HuH-7 (cell line): ENCODE measurements at places on chromosomes 11 and 22.

- no peak for DNase-seq
Measured at GRCh38 chr11:116257883-116258282, 514.9 kb downstream of the BUD13 start.

DNA sequence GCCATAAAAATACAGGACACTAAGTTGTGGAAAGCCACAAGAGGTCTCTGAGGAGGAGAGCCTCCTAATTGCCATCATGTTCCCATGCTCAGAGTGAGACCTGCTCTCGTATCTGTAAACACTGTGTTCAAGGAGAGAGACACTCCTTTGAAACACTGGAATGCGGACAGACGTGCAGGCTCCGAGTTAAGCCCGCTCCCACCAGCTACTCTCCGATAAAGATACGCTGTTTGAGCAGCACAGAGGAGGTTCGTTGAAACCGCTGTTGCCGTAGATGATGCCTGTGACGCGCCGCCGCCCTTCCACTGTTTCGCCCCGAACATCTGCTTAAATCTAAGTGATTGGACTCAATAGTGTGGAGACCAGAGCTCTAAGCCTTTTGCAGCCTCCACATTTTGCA, 25.1 kb downstream of the NUP50 start:
- DNase-seq = no peak

- DNase-seq = peak; percentile 59
Measured at GRCh38 chr11:65454696-65455456, 32.3 kb downstream of the NEAT1 start.

DNA sequence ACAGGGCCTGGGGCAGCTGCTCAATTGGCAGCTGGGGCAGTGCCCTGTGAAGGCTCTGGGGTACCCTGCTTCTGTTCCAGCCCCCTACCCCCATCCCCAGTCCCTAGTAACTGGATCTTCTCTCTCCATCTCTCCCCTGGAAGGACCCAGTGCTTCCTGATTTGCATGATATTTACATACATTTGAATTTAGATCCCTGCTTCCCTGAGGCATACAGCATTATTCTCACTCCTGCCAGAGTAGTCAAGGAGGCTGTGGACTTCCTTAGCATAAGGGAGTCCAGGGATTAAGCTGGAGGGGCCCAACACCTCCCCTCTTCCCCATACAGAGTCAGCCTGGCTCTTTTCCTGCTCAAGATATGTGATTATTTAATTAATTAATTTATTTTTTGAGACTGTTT, 24.7 kb downstream of the TEF start:
- no peak for DNase-seq

DNA sequence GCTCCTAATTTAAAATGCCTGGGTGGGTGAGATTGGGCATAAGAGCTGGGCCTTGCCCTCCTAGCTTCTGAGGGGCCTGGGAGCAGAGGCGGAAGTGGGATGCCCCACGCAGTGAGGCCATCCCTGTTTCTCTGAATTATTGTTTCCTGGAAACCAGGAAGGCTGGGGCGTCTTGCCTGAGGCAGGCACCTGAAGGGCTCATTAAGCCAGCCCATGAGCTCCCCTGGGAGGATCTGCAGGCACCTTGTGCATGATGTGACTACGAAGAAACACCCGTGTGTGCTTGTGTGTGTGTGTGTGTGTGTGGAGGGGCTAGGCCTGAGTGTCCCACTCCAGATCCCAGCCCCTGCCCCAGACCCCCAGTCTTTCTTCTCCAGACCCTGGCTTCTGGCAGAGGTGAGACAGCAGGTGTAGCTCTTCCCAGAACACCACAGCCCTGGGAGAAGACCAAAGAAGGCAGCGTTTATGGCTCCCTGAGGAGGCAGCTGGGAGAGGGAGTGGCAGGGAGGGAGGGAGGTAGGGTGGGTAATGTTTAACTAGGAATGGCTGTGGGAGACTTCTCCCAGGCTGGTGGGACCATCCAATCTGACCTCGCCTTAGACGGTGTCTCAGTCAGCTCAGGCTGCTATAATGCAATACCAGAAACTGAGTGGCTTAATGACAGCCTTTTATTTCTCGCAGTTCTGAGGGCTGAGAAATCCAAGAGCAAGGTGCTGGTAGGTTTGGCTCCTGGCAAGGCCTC, 2.1 kb upstream of the BATF2 start:
- peak; percentile 69 for DNase-seq

DNA sequence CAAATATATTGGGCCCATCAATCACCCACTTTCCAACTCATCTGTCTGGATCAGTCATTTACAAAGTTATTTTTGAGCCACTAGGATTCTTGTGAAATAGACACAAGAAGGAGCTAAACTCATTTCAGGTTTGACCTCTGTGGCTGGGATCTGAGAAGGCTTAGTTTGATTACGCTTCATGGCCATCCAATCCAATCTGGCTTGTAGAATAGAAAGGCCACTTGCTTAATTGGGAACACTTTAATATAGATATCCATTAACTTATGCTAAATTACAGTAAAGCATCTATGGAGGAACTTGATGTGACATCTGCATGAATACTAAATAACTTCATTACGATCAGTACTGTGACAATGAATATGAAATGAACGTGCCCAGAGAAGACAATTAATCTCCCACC, 284.2 kb downstream of the ST3GAL4 start:
- no peak for DNase-seq

GRCh38 chr11:123742031-123742723, 717 bp upstream of the ZNF202 start:
- peak; percentile 6 for DNase-seq

DNA sequence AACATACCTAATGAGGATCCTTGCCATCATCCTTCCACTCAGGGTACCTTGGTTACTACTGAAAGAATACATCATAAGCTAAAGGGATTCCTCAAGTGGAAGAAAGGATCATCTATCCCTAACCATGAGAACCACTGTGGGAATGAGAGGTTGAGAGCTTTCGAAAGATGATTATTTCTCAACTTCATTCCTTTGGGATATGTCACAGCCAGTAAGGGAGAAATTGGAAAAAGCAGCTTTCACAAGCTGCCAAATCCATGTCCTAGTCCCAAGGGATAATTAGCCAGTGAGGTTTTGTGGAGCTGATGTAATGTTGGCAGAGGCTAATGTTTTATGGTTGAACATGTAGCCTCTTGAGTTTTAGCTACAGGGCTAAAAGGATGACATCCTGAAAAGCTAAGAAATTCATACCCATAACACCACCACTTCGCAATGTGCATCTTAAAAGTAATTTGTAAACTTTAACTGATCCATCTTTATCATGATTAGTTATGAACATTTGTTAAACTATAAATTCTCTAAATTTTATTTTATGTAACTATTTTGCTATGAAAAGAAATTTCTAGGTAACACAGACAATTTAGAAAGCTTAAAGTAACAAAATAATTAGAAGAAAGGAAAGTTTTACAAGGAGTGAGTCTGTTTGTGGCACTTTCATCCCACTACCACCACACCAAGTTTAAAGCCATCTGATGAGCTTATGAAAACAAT, 123.9 kb downstream of the MRTFA start:
- DNase-seq = peak; percentile 26

DNA sequence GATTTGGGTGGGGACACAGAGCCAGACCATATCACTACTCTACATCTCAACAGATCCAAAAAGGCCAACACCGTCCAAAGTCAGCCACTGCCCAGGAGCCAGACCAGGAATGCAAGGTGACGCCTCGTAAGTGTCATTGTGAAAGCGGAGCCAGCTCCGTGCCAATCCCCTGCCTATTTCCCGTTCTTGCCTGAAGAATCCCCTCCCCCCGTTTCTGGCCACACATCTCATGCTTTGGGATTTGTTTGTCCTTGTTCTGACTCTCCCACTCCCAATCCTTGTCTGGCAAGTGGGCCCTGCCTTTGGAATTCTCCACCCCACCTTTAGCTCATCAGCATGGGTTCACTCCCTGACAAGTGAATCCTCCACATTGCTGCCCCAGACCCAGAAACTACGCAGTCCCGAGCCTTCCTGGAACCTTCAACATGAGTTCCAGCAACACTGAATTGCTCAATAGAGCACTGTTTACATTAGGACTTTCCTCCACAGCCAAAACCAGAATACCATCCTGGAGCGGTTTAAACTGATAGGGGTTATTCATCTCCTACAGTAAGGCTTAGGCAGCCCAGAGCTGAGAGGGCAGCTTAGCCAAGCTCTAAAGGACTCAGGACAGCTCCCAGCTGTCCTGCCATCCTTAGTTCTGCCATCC, 6.0 kb upstream of the SLC35C1 start:
- DNase-seq = peak; percentile 36

- DNase-seq = no peak
Measured at GRCh38 chr11:1391165-1392075, 1.7 kb downstream of the BRSK2 start.

GRCh38 chr11:109984634-109985289, 108.4 kb upstream of the ZC3H12C start:
- DNase-seq = no peak

DNA sequence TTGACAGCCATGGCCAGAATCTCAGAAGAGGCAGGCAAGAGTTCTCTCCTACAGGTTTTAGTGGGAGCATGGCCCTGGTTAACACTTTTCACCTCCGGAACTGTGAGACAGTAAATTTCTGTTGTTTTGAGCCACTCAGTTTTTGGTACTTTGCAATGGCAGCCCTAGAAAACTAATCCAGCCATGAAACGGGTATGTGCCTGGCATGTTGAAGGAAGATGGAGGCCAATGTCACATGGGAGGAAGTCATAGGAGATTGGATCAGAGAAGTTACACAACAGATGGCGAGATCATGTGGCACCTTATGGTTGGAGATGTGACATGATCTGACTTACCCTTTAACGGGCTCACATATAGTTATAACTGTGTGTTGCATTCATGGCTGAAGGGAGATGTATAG, 63.2 kb upstream of the EED start:
- no peak for DNase-seq

DNA sequence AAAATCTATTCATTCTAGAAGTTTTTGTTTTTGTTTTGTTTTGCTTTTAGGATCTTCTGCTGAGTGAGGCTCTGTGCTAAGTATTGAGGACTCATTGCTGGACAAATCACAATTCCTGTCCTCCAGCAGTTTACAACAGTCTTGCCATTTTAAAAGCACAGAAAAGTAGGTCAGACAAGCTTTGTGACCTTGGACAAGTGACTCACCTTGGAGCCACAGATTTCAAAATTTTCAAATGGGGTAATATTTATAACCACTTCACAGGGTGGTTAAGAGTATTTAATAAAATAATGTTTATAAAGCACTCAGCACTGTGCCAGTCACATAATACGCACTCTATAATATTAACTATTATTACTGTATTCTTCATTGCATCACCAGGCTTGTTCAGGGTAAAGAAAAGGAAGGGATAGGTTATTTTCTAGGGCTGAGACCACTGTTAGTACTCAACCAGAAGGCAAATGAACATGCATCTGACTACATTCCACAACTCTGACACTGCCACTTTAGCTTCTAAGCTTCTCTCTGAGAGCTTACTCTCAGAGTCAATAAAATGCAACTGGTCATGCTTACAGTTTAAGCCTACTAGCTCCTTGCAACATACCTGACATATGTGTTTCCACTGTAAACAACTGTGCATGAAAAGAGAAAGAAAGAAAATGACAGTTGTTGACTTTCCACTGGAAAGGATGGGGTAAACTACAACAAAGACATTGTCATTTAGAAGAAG, 63.2 kb upstream of the FIBIN start:
- no peak for DNase-seq

GRCh38 chr11:118098996-118099837, 12.5 kb upstream of the SMIM35 start:
- no peak for DNase-seq

DNA sequence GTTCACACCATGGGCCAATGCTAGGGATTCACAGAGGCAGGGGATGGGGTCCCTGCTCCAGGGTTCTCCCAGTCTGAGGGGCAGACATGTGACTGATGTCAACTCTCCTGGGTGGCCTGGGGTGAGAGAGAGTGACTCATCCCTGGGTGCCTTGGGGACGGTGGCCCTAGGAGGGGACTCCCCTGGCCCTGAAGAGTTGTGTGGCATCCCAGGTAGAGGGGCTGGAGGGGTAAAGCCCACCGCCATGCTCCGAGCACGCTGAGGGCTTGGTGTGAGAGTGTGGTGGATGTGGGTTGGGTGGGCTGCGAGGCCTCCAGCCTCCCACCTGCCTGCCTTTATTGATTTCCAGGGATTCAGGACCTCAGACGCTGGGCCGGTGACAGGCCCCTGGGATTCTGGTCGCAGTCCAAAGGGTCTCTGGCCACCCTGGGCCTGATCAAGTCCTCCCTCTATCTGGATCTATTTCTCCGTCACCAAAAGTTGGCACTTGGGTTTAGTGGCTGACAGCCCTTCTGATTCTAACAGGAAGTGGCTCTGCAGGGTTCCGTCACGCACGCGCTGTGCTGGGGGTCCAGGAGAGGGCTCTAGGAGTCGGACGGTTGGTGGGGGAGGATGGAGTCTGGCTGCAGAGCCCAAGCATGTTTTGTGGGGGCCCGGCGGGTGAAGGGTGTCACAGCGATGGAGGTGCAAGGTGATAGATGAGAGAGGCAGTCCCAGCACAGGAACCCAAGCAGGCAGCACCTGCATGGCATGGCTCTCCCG, 27.3 kb upstream of the WNT7B start:
- DNase-seq = no peak

GRCh38 chr11:17611049-17611448, 64.0 kb downstream of the OTOG start:
- DNase-seq = no peak

DNA sequence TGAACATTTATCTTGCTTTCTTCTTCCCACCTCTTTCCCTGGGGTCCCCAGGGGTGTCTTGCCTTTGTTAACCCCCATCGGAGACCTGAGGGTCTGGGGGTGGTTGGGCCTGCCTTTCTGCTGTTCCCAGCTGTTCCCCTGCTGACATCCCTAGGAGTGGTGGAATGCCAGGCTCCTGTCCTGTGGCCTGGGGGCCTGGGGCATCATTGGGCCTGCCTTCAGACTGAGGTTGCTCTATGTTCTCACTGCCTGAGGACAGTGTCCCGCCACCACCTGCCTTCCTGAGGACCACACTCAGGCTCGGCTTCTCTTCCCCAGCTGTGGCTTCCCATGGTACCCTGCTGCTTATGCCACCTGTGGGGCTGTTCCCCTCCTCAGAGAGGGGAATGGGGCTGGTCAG, 1.1 kb upstream of the IL18BP start:
- DNase-seq = no peak

DNA sequence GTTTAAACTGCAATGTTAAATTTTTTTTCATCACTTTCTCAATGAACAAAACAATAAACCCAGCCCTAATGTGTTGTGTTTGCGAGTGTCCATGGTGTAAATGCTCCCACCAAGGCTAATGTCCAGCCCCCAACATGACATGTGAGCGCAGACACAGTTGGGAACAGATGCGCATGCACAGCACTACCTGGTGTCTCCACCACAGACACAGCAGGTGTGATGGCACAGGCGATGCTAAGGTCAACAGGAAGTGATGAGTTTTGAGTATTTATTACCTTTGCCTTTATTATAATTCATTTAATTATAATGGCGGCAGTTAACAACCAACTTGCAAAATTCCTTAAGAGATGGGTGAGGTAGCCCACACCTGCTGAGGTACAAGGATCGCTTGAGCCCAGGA, 42.9 kb downstream of the MICAL3 start:
- DNase-seq = no peak

- peak; percentile 68 for DNase-seq
Measured at GRCh38 chr11:78416285-78417174, 1.1 kb downstream of the GAB2 start.

DNA sequence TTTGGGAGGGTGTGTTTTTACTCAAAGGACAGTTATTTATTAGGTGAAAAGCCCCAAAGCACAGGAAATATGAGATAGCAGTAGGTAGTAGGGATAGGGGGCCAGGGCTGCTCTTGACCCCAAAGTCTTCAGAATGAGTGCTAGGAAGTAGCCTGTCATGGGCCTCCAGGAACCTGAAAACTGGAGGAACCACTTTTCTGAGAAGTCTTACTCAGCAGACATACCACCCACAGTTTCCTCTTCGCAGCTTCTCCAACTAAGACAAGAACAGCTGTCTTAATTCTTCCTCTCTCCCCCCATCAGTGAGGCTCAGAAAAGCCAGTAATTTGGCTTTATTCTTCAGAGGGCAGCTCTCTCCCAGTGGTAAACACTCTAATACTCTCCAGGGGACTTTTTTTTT, 84.0 kb upstream of the CTSC start:
- no peak for DNase-seq
